ENCODE measurements at places on chromosomes 1 and 21.

GRCh38 chr1:84913555-84913892, 20.5 kb upstream of the LPAR3 start:
- DNase-seq = no peak

GRCh38 chr1:30758785-30759380, 1.3 kb upstream of the LAPTM5 start:
- peak; percentile 67 for DNase-seq

- no peak for DNase-seq
Measured at GRCh38 chr1:209983953-209984352, 45.9 kb downstream of the SYT14 start.

DNA sequence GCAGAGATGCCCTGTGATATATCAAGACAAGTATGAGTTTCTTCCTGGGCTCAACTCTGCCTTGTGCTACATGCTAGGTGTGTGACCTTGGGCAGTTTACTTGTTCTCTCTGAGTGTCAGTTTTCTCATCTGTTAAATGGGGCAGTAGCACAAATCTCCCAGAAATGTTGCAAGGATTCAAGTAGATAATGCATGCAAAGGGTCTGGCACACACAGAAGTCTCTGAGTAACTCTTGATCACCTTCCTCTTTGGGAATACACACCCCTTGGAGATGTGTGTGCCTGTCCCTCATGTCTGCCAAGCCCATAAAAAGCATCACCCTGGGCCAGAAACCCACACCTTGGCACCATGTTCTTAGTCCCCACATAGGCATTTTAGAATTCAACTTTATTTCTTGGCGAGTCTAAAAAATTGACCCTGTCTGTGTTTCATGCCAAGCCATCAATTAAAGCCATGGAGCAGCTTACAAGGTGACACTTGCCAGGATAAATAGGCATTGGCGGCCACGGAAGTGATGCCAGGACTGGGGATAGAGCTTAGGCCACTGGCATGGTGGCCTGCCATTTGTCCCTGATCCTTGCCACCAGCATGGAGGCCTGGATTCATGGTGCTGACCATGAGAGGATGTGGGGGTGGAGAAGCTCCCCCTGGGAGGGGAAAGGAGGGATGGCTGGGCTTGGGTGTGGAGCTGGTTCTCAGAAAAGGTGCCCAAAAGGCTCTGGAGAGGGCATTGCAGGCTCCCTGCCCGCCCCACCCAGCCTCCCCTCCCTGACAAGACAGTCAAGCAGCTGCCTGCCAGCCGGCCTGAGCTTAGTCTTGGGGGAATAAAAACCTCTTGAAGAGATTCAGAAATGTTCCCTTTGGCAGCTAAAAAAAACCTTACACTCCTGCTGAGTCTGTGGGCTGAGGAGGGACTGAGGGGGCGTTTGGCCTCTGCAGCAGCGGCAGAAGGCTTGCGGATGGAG, 118.0 kb upstream of the IPO9 start:
- no peak for DNase-seq

GRCh38 chr1:231716879-231717278, 90.3 kb downstream of the DISC1 start:
- DNase-seq = no peak

DNA sequence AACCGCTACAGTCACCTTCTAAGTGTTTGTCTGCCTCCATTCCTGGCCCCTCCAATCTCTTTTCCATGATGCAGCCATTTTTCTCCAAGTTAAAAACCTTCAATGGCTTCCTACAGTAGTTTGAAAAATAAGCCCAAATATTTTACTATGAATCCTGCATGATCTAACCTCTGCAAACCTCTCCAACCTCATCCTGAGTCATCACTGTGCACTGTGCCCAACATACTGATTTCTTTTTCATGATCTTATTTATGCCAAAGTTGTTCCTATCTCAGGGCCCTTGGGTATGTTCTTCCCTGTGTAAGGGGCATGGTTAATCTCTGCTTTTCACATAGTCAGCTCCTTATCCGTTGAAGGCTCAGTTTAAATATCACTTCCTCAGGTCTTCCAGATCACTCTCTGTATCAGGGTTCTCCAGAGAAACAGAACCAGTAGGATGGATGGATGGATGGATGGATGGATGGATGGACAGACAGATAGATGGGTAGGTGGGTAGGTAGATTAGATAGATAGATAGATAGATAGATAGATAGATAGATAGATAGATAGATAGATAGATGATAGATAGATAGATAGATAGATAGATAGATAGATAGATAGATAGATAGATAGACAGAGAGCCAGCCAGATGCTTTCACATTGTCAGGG, 18.1 kb upstream of the PTPN14 start:
- DNase-seq = no peak

- no peak for DNase-seq
Measured at GRCh38 chr1:9317591-9318417, 25.1 kb downstream of the SPSB1 start.

Measured in stimulated activated CD4-positive, alpha-beta T cell treated with anti-CD3 and anti-CD28 coated beads, Interleukin-1b, Interleukin-23, amount 100 ng/mL, for 48 hours (primary cell).